ENCODE measurements at places on chromosomes 12 and 14.
A peak's percentile ranks its signal among the peaks of the same experiment; 100 is the strongest.

DNA sequence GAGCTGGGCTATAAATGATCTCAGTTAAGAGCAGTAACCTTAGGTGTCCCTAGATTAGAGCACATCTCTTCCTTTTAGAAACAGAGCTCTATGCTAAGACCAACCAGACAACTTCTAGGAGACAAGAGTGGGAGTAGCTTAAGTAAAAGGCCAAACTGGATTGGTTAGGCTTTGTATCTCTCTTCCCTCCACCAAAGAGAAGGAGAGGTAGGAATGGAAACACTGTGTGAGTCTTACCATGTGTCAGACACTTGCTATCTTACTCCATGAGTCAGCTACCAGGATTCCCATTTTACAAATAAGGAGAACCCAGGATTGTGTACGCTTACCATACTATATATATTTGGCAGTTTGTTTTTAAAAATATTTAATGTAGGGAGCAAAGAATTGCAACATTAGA is 122.9 kb downstream of the PAX9 start:
- DNase-seq = no peak

- DNase-seq = no peak
Measured at GRCh38 chr12:54968181-54968730, 16.3 kb downstream of the TESPA1 start.

DNA sequence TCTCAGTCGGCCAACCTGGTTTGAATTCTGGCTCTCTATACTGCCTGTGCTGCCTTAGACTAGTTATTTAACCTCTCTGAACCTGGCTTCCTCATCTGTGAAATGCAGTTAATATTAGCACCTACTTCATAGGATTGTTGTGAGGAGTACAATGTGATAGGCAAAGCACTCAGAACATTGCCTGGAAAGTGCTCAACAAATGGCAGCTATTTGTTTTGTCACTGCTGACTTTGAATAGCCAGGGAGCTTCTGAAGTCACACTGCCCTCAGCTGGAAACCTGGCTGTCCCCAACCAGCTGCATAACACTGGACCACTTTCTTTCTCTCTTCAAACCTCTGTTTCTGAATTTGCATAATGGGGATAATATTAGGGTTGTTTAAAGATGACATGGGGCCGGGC is 9.6 kb downstream of the TMEM30B start:
- DNase-seq = no peak

DNA sequence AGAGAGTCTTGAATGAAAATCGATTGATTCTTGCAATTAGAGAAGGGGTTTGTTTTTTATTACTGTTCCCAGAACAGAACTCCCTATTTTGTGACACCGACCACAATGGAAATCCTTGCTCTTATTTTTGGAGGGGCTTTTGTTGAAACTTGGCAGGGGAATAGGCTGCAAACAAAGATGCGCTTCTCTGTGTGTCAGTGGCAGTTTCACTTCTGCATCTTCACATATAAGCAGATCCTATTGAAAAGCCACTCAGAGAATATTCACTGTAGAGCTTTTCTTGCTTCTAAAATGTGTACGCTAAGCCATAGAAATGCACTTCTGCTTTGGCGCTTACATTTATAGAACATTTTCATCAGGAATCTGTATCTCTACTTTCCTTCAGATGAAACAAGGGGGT is 1822.4 kb upstream of the SEL1L start:
- DNase-seq = no peak

DNA sequence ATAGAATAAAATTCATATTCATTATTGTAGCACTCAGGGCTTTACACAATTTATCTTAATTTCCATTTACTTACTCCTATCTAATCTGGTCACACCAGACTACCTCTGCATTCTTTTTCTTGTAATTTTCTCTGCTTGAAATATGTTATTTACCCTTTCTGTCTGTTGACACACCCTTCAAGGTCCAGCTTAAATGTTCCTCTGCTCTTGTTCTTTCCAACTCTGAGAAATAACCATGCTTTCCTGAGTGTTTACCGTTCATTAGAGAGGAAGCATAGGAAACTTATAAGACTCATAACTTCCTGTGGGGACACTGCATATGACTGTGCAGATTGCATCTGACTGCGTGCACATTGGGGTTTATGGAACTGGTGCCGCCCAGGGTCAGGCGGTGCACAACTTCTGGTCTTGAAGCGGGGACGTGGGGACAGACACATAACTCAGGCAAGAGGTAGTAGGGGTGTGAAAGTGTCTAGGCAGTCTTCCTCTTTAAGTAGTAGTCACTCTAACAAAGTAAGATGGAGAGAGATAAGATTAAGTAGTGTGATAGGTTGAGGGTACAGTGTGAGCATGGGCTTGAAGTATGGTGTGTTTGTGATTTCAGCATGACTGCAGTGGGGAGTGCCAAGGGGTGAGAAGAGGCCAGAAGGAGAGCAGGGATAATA is 42.6 kb upstream of the FOXJ2 start:
- DNase-seq = no peak

GRCh38 chr12:1634590-1635191 is 5.7 kb downstream of the WNT5B start:
- peak; percentile 35 for DNase-seq

DNA sequence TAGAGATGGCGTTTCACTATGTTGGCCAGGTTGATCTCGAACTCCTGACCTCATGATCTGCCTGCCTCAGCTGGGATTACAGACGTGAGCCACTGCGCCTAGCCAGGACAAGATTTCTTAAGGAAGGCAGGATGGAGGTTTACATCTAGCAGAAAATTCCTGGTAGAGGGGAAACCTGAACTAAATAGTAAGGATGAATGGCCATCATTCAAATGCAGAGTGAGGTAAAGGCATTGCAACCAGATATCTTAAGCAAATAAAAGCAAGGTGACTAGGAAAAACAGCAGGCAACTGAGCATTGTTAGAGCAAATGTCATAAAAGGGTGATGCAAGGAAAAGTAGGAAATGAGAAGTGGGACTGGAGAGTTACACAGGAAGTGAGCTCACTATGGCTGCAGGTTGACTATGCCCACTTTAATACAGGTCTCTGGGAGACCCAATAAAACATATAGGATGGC is 133.0 kb downstream of the SOX5 start:
- DNase-seq = no peak

- no peak for DNase-seq
Measured at GRCh38 chr14:90429754-90430153, 32.9 kb downstream of the CALM1 start.

DNA sequence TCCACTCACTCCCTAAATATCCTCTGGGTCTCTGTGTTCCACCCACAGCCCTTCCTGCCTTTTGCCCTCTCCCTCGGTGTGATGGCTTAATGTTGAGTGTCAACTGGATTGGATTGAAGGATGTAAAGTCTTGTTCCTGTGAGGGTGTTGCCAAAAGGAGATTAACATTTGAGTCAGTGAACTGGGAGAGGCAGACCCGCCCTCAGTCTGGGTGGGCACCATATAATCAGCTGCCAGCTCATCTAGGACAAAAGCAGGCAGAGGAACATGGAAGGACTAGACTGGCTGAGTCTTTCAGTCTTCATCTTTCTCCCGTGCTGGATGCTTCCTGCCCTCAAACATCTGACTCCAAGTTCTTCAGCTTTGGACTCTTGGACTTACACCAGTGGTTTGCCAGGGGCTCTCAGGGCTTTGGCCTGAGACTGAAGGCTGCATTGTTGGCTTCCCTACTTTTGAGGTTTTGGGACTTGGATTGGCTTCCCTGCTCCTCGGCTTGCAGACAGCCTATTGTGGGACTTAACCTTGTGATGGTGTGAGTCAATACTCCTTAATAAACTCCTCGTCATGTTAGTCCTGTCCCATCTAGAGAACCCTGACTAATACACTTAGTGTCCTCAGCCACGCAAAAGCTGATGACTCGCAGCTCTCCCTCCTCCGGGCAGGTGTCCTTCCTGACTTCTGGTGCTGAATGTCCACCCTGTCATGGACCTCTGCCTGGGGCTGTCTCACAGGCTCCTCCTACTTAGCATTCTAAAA is 5.9 kb downstream of the DGLUCY start:
- DNase-seq = peak; percentile 58

- no peak for DNase-seq
Measured at GRCh38 chr12:13523536-13524307, 327.2 kb downstream of the EMP1 start.

GRCh38 chr14:89425931-89426330 is 8.9 kb upstream of the FOXN3 start:
- peak; percentile 96 for DNase-seq

DNA sequence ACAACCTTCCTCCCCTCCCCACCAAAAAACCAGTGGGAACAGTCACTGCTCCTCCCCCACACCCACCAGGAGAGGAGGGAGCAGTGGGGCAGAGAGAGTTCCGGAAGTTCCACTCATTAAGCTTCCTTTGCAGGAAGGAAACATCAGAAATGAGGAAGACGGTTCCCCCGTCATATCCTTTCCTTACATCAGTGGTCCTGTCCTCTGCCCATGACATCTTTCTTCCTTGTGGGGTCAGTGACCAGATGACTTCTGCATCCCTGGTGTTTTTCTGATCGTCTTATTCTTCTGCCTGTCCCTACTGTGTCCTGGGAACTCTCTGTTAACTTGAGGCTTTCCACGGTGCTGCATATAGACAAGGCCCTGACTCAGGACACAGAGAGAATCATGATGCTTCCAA is 40.8 kb upstream of the SPTLC2 start:
- DNase-seq = no peak

- peak; percentile 64 for DNase-seq
Measured at GRCh38 chr14:61577506-61577931, 117.8 kb upstream of the HIF1A start.

- no peak for DNase-seq
Measured at GRCh38 chr14:32728976-32729375, 209.7 kb upstream of the NPAS3 start.

GRCh38 chr12:117042171-117042842 is 56.9 kb downstream of the TESC start:
- DNase-seq = no peak

- DNase-seq = no peak
Measured at GRCh38 chr12:13530966-13531365, 334.4 kb downstream of the EMP1 start.

DNA sequence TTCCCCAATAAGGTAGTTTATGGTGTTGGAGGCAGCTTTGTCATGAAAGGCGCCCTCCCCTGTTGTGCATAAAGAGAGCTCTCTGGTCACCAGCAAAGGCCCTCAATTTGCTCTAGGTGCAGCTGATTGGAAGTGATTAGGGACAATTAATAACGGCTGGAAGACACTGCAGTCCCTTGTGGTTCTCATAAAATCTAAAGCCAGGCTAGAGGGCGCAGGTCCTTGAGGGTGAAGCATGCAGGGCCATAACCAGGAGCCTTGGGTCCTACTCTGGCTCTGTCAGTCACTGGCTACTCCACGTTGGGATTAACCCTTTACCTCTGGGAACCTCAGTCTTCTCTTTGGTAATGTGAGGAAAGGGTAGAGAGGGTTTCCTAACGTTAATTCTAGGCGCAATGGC is 1.9 kb downstream of the DAAM1 start:
- DNase-seq = no peak

- no peak for DNase-seq
Measured at GRCh38 chr12:19597167-19598026, 158.1 kb downstream of the AEBP2 start.

GRCh38 chr14:59199205-59199604 is 10.7 kb downstream of the DAAM1 start:
- no peak for DNase-seq

- DNase-seq = peak; percentile 4
Measured at GRCh38 chr12:63206909-63207308, 55.9 kb upstream of the AVPR1A start.

DNA sequence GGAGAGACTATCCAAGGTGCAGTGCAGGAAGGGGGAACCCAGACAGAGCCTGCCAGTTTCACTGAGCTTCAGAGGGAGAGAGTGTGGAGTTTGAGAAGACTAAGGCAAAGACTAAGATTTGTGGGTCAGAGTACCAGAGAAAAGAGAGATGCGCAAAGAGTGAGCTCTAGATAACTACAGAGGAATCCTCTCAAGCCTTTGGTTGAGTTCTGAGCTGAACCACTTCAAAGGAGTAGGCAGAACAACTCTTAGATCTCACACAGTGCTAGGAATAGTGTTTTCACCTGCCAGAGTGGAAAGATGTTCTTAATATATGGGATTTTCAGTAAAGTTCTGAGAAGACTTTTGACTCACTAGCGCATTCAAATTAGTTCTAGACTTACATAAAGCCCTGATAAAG is 10.7 kb upstream of the M6PR start:
- no peak for DNase-seq

DNA sequence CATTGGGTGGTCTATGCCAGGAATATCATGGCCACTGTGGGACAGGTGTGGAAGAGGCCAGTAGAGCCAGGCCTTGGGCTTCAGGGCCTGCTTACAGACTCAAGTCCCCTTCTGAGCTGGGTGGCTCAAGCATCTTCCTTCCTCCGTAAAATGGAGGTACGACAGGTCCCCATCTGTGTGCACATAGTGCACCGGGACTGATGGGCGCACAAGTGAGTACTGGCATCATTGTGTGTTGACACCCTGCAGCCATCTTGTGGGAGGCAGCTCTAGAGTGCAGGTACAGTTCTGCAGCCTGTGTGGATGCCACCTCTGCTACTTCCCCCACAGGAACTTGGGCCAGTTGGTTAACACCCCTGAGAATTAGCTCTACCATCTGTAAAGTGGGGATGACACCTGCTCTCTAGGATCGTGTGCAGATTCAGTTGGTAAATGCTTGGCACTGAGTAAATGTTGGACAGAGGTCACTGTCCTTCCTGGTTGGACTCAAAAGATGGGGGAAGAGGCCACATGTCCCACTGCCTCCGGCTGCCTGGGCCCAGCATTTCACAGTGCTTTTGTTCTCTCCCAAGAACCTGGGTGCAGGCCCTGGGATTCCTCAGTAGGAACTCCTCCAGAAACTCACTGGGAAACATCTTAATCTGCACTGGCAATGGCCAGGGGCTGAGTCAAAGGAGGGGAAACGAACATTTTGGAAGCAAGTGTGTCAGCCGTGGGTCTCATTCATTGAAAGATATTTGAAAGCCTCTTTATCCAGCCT is 70.6 kb downstream of the C14orf132 start:
- DNase-seq = no peak

- peak; percentile 31 for DNase-seq
Measured at GRCh38 chr12:106956048-106956578, 406 bp downstream of the TMEM263 start.

GRCh38 chr12:76024942-76025600 is 6.5 kb downstream of the PHLDA1 start:
- DNase-seq = no peak

DNA sequence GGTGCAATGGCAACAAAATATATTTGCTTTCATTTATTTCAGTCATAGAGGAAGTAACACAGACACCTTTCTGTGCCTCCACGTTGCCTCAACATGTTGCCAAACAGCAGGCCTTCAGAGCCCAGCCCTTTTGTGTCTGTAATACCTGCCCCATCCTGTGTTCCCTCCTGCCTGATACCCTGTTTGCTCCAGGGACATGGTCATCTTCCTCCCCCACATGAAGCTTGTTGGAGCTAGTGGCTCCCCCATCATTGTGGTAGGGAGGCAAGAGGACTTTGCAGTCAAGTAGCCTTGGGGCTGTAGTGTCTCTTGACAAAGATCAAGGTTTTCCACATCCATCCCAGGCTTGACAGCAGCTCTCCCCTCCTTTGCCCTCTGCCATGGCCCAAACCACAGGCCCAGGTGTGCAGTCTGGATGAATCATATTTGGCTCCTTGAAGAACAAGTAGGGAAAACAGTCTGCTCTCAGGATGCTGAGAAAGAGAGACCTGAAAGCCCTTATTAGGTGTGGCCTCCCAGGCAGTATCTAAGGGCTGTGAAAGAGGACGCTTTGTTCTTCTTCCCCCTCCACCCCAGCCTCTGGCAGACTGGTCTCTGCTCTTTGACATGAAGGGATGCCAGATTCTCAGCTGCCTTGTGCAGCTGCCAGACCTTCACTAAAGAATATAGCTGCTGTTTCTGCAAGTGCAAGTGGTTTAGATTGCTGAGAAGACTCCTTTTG is 329.0 kb downstream of the C12orf75 start:
- no peak for DNase-seq

- DNase-seq = no peak
Measured at GRCh38 chr12:24741216-24741615, 207.7 kb downstream of the BCAT1 start.

All from GM04504 (cell line).